Stimulated activated CD4-positive, alpha-beta T cell treated with anti-CD3 and anti-CD28 coated beads, Interleukin-1b, Interleukin-23, amount 100 ng/mL, for 1 hour (primary cell): ENCODE measurements at places on chromosomes 6 and 20.

DNA sequence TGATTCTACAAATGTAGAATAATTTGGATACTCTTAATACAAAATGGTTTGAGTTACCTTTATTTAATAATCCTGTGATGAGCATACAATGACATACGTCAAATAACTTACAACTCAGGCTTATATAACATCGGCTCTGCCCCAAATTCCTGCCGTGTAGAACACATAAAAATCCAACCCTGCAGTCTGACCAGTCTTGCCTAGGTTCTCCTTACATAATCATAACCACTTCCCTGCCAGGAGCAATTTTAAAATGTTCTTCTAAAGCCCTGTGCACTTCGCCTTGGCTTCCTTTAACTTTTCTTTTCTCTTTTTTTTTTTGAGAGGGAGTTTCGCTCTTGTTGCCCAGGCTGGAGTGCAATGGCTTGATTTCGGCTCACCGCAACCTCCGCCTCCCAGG, 16.2 kb upstream of the IER3 start:
- DNase-seq: no peak

- no peak for DNase-seq
These were observed 7.7 kb downstream of the LSM14B start for GRCh38 chr20:62129731-62130531.

DNA sequence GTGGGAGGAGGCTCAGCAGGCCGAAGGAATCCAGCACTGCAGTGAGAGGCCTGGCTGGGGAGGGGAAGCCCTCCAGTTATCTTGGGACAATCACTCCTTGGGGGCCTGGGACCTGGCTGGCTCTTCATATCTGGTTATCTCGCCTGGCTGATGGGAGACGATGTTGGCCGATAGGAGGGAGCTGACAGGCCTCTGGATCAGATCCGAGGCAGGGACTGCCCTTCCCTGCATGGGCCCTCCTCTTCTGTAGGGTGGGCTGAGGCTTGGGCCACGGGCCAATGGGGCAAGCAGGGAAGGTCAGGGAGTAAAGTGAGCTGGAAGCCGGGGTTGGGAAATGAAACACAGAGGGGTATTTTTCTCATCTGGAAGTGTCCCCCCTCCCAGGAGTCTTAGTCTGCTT, 25.2 kb downstream of the MANBAL start:
- DNase-seq: no peak

GRCh38 chr6:9420316-9421015, 985.1 kb upstream of the SLC35B3 start:
- DNase-seq: no peak

GRCh38 chr20:49750611-49751396, 37.1 kb upstream of the B4GALT5 start:
- DNase-seq: no peak

- DNase-seq: no peak
These were observed at the start of gene SIM1 for GRCh38 chr6:100464903-100465700. Gene SIM1, minus strand, starts transcription at chr6:100464921. Its CDS starts 1,453 bp downstream, at chr6:100463468.

DNA sequence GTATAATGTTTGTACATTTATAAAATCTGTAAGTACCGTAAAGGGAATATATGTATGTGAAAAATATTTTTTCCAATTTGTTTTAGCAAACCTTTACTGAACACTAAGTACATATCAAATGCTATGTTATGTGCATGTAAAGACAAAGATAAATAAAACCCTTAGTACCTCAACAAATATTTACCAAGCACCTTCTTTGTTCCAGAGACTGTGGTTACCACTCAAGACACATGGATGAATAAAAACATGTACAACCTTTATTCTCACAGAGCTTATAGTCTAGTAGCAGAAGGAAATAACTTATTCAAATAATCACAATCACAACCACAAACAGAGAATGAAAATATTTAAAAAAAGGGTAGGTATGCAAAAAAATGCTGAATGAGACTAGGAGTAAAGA, 17.5 kb downstream of the TMX4 start:
- no peak for DNase-seq

DNA sequence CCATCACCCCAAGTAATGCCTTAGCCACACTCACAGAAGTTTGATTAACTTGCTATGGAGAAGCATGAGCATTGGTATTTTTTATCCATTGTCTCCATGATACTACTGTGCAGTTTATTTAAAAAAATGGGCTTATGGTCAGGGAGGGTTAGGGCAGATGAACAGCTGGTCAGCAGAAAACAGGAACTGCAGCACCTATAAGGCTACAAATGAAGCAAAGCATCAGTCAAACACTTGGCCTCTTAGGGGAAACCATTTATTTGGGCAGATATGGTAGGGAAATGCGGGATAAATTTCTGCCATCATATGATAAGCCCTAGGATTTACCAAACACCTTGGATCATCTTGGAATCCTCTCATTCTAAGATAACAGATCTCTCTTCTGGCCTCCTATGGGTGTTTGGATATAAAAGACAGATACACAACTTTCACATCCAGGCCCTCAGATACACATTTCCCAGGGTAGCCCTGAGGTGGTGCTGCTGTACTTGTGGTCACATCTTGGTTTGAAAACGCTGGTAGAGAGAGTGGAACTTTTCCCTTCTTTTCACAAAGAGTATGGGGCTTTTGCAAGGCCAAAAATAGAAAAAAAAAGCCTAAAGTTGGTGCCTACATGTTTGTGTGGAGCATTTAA, 42.8 kb upstream of the AHI1 start:
- DNase-seq: no peak
